SK-N-MC (cell line): ENCODE measurements at places on chromosomes 5 and 9.
A peak's percentile ranks its signal among the peaks of the same experiment; 100 is the strongest.

GRCh38 chr5:115435065-115435777, 109.4 kb downstream of the FEM1C start:
- no peak for DNase-seq

DNA sequence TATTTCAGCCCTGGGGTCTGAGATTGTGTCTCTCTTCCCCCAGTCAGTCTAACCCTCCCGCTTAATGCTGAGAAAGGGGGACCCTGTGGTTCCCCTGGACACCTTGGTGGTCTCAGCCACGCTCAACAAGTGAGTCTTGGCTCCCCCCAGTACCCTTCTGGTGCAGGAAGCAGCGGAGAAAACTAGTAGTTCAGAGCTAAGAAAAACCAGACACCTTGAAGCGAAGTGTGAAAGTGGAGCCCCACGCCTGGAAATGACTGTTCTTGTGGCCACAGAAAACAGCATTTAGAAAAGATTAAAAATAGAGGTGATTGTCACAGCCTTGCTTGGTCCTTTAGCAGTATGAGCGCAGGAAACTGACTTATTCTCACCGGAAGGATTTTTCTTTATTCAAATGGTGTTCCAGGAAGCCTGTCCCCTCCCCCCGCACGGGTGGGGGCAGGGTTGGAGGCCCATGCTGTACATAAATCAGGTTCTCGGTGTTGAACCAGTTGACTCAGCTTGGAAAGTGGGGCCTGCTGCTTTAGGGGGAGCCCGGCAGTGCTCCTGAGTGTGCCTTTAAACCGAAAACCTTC, 8.1 kb downstream of the ARPC5L start:
- no peak for DNase-seq

- DNase-seq, result no peak
These were observed 490.5 kb downstream of the GABRG2 start for GRCh38 chr5:162558120-162558519.

DNA sequence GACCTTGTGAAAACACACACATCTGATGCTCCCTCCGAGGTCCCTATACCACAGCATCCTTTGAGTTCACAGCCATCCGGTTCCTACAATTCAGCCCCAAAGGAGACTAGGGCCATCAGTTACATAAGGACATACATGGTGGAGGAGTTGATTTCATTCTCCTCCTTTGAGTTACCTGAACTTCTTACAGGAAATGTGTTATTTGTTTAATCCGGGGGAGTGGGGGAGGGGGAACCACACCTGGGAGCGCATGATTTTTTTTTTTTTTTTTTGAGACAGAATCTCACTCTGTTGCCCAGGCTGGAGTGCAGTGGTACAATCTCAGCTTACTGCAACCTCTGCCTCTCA, 30.7 kb downstream of the SEMA4D start:
- DNase-seq, result no peak

DNA sequence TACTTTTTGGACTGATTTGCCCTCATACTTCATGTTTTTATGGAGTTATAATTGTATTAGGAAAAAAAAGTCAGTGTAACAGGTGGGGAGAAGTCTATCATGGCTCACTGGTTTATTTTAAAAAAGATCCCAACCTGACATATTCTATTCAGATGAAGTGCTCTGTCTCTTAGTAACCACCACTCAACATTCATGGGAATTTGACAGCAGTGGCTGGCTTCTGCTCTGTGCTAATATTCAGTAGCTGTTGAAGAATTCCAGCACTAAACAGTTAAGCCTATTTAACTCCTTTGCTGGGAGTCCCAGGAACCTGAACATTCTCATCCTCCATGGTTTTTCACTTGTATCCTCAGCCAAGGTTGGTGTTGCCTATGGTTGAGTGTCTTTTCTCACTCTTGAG, 23.1 kb downstream of the CMYA5 start:
- DNase-seq, result no peak

DNA sequence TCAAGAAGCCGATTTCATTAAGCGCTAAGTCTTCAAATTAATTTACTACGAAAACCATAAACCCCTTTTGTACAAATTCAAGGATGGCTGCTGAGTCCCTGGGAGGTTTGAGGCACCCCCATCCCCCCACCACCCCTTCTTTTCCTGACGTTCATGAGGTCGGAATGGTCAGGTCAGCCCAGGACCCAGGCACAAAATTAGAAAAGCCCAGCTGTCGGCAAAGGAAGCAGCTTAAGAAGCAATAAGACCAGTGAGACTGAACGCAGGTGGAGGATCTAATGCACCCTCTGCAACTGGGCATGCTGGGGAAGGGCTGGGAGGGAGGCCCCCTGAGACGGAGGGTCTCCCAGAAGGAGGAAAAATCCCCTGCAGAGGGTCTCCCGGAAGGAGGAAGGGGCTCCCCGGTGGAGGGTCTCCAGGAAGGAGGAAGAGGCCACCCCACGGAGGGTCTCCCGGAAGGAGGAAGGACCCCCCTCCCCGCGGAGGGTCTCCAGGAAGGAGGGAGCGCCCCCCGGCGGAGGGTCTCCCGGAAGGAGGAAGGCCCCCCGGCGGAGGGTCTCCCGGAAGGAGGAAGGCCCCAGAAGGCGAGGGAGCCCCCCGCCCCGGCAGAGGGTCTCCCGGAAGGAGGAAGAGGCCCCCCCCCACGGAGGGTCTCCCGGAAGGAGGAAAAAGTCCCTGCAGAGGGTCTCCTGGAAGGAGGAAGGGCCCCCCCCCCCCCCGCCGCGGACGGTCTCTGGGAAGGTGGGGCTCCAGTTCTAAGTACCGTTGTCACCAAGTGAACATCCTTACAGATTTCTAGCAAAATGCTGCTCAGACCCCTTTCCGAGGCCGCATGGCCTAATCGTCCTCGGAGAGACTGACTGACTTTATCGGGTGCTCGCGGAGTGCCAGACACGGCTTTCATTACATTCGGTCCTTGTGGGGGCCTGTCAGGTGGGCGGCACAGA, 74.4 kb upstream of the FCN1 start:
- DNase-seq, result no peak

DNA sequence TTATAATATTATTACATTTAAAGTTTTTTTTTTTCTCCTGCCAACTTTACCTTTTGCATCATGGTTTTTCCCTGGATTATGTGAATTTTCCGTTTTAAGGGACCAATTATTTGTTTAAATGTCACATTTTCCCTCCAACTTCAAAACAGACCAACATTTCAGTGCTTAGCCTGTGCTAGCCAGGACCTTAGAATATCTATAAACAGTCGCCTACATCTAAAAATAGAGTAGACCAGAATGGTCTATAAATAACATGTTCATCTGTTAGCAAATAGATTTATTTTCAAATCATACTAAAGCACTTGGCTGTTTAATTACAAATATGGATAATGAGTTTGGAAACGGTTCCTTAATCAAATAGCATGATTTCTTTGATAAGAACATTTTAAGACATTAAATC, 192.0 kb downstream of the FBN2 start:
- DNase-seq, result no peak

DNA sequence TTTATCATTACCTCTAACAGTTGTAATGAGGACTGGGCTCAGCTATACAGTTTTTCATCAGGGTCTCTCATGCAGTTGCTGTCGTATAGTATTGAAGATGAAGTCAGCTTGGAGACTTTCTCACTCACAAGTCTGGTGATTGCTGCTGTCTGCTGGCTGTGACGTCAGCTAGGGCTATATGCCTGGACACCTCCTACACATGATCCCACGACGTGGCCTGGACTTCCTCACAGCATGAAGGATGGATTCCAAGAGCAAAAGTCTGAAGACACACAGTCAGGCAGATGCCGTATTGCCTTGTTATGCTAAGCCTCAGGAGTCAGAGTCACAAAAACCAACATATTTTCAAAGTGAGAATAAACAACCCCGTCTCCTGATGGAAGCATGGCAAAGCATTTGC, 193.3 kb downstream of the LURAP1L start:
- no peak for DNase-seq

DNA sequence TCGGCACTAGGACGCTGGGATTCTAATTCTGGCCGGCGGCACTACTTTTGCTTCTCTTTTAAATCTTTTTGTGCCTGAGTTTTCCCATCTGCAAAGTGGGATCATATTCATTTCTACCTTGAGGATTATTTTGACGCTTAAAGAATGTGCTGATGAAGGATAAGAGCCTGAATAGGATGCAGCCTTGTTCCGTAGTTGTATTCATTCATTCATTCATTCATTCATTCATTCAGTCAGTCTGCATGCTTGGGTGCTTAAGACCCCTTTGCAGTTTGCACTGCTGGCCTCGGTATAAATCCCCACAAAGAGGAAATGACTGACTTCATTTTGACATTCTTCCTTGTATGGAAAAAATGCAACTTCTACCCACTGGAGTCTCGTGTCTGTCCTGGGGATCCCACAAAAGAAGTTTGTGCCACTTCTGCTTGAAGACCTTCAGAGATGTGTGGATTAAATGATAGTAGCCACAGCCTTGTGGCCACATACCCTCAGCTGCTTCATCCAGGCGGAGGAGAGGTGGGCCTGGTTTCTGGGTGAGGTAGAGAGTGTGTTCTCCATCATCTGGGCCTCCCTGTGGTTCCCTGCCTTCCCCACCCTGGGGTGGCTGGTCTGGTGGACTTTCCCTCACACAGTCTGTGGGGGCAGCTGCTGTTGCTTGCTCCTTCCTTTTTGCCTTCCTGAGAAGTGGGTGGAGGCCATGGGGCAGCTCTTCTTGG, 62.6 kb downstream of the PPARGC1B start:
- no peak for DNase-seq

DNA sequence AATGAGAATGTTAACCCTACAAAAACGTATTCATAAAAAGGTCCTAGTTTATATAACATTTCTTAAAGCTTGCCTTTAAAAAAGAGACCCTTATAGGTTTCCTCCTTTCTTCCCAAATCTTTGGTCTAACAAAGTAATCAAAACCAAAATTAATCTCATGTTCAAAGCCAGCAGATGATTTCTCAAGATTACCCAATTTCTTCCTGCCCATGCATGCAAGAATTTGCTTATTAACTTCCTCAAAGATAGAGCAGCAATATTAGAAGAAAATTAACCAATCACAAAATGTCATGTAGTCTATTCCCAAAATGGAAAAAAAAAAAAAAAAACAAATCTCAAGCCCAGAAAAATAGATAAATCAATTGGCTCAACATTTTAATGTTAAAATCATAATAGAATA, 114.9 kb downstream of the MLLT3 start:
- no peak for DNase-seq

- no peak for DNase-seq
These were observed 110.0 kb upstream of the SPOCK1 start for GRCh38 chr5:137609127-137609526.

DNA sequence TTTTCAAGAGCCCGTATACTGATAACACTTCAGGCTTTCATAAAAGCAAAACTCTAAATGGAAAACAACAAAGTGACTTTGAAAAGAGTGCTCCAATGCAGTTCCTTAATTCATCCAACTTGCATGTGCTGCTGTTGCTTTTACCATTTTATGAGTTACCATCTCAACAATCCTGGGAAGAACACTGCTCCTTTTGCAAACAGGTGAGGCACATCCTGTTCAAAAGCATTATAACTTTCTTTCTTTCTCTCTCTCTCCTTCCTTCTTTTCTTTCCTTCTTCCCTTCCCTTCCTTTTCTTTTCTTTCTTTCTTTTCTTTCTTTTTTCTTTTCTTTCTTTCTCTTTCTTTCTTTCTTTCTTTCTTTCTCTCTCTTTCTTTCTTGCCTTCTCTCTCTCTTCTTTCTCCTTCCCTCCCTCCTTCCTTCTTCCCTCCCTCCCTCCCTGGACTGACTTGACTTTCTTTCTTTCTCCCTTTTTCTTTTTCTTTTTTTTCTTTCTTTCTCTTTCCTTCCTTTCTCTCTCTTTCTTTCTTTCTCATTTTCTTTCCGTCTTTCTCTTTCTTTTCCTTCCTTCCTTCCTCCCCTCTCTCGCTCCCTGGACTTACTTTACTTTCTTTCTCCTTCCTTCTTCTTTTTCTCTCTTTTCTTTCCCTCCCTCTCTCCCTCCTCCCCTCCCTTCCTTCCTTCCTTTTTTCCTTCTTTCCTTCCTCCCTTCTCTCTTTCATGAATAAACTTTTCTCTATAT, 11.2 kb upstream of the PARP8 start:
- DNase-seq, result no peak

GRCh38 chr5:79736528-79737514, 47.2 kb downstream of the CMYA5 start:
- no peak for DNase-seq

- peak; percentile 66 for DNase-seq
These were observed 182.1 kb downstream of the FBN2 start for GRCh38 chr5:128355961-128356360.

- DNase-seq, result no peak
These were observed 94.0 kb downstream of the RCL1 start for GRCh38 chr9:4886698-4887097.

DNA sequence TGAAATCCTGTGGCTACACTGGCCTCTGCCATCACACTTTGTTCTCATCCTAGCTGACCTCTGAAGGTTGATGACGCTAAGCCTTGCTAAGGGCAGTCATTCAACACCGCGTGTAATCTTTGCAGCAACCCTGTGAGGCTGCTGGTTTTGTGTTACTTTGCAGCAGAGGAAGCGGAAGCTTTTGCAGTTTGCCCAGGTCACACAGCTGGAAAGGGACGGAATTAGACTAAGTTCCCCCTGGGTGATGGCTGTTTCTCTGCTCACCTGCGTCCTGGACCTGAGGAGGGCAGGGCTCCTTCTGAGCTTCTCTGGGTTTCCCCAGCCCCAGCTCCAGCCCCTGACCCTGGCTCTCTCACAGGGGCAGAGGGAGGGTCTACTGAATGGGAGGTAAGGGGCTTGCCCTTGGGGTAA, 7.3 kb upstream of the SLC25A51 start:
- no peak for DNase-seq

- no peak for DNase-seq
These were observed 29.7 kb downstream of the ACTBL2 start for GRCh38 chr5:57452885-57453284.

GRCh38 chr5:21236971-21237427, 1249.0 kb upstream of the CDH18 start:
- DNase-seq, result no peak

GRCh38 chr5:91690921-91691320, 307.8 kb upstream of the ARRDC3 start:
- no peak for DNase-seq

DNA sequence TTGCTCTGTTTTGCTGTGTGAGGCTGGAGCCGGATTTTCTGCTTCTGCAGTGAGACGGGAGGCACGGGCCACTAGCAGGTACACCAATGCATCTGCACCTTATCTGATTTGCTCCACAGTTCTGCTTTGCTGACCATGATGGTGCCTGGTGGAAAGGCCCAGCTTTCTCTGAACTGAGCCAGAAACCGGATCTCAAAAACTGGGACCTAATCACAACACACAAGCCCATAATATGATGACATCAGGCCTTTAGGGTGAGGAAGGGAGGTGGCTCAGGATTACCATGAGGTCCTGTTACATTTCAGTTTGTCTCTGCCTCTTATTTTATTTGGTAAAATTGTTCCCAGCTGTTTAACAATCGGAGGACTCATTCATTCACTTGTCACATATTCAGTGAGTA, 49.8 kb downstream of the FGF1 start:
- no peak for DNase-seq

DNA sequence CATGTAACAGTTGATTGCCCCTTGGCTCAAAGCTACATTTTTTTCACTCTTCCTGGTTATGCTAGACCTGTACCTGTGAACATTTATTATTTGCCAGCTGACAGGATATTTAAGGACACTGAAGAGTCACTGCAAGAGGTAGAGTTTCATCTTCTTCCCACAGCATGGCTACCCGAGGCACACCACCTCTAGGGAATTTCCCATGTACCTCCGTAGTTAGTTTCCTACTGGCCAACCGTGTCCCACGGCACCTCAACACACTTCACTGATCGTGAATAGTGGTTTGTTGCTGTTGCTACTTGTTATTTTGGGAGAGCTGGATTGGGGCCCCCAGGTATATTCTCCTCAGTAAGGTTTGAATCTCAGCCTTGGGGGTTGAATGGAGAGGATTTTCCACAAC, 648.6 kb downstream of the SEMA5A start:
- DNase-seq, result no peak
